Effector CD4-positive, alpha-beta T cell (primary cell): ENCODE measurements at places on chromosomes 3 and 15.

GRCh38 chr3:18740631-18741583, 315.8 kb upstream of the SATB1 start:
- DNase-seq: peak; percentile 56

GRCh38 chr3:65558826-65559225, 479.9 kb downstream of the MAGI1 start:
- no peak for DNase-seq

DNA sequence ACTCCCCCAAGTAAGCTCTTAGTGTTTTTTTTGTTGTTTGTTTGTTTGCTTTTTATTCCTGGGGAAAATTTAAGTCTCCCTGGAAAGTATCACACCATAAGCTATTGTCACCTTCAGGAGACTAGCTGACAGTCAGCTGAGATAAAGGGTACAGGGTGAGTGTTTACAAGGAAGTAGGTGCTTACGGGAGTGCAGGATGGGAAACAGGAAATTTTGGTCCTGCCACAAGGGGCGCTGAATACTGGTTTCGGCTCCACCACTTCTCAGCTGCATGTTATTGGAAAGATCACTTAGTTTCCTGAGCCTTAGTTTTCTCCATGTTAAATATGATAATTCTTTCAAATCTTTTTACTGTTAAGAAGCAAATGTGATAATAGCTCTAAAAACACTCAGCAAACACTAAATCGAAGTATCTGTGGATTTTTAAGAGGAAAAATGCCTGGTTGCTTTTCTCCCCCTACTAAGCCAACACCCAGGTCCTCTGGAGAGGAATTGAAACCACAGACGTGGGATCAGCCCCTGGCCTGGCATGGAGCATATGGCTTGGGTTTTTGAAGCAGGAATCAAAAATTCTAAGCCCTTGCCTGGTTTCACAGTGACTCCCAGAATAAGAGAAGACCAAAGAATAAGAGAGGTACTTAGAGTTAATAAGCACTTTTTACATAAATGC, 90.7 kb downstream of the SCN11A start:
- DNase-seq: no peak

DNA sequence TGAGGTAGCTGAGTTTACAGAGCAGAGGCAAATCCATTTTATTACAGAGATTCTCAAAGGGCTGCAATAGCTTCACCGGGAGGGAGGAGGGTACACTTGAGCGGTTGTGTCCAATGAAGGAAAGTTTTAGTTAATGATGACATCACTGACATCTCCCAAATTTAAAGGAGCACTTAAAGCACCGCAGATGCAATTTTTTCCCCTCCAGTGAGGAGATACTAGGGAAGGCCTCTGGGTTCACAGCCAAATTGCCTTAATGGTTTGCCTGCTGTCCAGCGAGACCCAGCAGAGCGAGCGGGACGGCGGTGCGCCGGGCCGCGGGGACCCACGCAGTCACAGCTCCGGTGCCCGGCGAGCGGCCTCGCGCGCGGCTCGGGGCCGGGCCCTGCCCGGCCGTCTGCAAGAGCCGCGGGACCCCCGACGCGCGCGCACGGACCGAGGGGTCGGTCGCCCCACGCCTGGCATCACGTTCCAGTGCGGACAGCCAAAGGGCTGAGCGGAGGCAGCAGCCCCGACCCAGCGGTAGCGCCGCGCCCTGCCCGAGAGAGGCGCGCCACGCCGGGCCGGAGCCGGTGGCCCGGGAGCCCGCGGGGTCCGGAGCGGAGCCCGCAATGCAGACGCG, 160.5 kb upstream of the CHRNA7 start:
- DNase-seq: no peak

DNA sequence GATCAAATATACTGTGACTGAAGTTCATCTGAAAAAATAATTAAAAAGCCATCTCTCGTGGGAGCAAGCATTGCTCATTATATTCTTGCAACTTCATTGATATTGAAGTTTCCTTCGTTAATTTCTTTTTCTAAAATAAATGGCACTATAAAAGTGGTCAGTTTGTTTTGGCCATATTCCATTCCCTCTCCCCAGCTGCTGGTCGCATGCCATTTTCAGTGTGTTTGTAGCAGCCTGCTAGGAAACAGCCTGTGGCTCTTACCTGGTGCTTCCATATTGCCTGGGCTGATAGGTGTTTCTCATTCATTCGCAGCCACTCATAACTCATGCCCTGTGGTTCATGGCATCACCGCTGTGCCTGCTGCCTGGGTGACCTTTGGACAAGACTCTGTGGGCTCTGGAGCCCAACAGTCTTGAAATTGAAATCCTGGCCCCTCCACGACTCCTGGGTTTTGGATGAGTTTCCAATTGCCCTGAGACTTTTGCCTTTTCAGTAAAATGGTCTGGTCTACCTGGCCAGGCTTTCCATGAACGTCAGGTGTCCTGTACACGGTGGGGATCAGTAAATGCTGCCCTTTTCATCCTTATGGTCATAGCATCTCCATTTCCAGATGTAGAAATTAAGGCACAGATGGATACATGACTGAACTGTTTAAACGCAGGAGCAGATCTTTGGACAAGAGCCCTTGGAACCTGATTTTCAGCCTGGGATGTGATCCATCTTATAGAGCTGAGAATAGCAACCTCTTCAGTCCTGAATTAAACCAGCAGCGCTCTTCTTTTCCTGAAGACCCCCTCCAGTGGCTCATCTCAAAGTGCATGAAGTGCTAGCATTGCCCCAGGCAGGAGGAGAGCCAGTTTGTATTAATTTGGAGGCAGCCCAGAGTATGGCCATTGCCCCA, 69.4 kb downstream of the SLCO3A1 start:
- no peak for DNase-seq
